ENCODE measurements at places on chromosomes 3 and 15. TPM values are rescaled to one million over a fixed set of nuclear protein-coding genes. Genes with fewer than 3 reads are reported as not detected.

- no peaks in the 10 kb centered on the region for H3K27me3 ChIP-seq
- H3K36me3 ChIP-seq: no peaks in the 10 kb centered on the region
- H3K4me1 ChIP-seq: peaks cover 38% of the 10 kb centered on the region
- no peak overlapping the region for H3K4me3 ChIP-seq
- peak overlapping the region; percentile 28 for H3K27ac ChIP-seq
Observed at GRCh38 chr15:58440158-58440910, 8.5 kb downstream of the LIPC start.

- no peaks in the 10 kb centered on the region for H3K4me1 ChIP-seq
- no peak for DNase-seq
- no peaks in the 10 kb centered on the region for H3K27me3 ChIP-seq
- no peaks in the 10 kb centered on the region for H3K36me3 ChIP-seq
- no peak overlapping the region for H3K4me3 ChIP-seq
Observed at GRCh38 chr3:22724420-22724819, 478.7 kb upstream of the UBE2E2 start.

DNA sequence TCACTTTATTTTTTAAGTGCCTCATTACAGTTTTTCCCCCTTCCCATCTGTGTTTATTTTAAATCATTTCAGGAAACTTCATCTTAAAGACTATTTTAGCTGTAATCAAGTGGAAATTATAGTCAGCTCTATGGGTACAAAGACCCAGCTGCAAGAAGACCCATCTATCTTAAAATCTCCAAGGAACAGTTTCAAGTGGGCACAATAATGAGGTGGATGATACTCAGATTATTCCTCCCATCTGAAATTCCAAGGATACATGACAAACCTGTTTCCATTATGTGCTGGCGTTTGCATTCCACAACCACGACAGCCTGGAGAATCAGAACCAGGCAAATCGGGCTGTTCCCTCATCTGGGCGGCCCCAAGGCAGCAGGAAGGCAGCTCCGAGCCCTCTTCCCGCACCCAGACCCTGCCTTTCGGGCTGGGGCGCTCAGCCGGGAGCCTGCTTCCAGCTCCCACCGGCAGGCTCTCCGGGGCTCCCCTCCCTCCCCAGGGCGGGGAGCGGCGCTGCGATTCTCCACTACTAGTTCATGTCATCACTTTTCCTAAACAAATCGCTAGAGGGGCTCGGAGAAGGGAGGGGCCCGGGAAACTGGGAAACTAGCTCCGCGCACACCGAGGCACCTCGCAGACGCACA is at the start of gene MGLL:
TSS of gene MGLL (minus strand) at position 475 of the 641 bp plus-strand sequence. CDS start at position 278, 197 bp downstream.
- peaks cover 49% of the 10 kb centered on the region for H3K4me1 ChIP-seq
- H3K27me3 ChIP-seq: no peaks in the 10 kb centered on the region
- H3K27ac ChIP-seq: peak within 1 kb of the TSS; percentile 89
- H3K36me3 ChIP-seq: no peaks in the 10 kb centered on the region
- peak within 1 kb of the TSS; percentile 61 for H3K4me3 ChIP-seq

The CLDN11 gene
- 5.0 TPM for polyA plus RNA-seq

The DUOX1 gene
- polyA plus RNA-seq: 2.6 TPM

DNA sequence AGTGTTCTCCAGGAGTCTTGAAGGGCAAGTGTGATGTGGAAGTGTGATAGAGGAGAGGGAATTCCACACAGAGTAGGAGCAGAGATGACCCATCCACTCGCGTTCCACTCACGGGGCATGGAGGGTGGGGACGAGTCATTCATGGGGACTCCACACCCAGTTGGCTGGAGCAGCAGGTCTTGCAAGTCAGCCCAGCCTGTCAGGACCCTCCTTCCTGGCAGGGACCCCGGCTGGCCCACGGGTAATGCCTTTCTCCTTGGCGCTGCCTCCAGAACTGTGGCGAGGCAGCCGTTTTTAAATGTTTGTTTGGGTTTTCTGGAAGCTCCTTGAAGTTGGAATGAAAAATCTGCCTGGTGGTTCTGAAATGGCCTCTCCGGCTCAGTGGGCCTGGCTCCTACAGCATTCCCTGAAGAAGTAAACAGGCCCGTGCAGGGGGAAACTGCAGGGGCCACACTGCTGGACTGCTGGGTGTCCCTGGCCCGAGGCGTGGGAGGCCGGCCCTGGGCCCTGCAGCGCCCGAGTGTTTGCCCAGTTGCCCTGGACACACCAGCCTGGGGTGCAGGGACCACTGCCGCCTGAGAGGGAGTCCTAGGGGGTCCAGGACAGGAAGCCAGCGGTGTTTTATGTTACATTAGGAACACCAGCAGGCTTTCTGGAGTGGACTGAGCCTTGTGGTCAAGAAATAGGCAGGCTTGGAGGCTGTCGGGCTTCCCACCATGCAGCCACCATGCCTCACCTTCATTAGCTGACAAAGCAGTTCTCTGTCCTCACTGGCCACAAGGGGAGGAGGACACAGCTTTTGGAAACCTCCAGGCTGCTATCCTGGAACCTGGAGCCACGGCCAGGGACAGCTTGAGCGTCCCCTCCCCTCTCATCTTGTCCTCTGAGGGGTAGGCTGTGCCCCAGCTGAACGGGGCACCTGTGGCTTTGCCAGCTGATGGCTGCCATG is 61.3 kb downstream of the CEMIP start:
- H3K4me3 ChIP-seq: no peak overlapping the region
- DNase-seq: no peak
- no peak overlapping the region for H3K27ac ChIP-seq
- H3K36me3 ChIP-seq: no peaks in the 10 kb centered on the region
- H3K4me1 ChIP-seq: no peaks in the 10 kb centered on the region

DNA sequence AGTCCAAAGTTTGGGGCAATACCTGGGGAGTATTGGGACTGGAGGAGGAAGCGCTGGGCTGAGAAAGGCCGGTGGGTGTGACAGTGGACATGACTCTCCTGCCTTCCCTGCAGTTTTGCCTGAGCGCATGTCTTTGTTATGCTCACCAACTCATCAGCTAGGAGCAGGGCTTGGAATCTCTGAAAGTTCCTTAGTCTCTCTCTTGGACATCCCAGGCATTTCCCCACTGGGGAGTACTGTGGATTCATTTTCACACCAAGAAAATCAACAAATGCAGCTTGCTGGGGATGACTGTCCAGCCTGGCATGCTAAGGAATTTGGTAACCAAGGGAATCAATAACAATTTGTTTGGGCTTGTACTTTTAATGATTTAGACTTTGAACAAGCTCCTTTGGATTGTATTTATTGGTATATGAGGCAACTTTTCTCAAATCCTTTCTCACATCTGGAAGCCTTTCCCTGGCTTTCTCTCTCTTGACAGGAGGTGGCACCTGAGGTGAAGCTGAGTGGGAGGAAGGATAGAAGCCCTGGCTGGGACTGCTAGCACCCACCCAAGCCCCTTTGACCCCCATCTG is 48.5 kb upstream of the CHST2 start:
- H3K27me3 ChIP-seq: no peaks in the 10 kb centered on the region
- DNase-seq: peak; percentile 25
- no peak overlapping the region for H3K4me3 ChIP-seq
- no peaks in the 10 kb centered on the region for H3K4me1 ChIP-seq

- H3K27me3 ChIP-seq: no peaks in the 10 kb centered on the region
- no peak overlapping the region for H3K27ac ChIP-seq
- peak; percentile 71 for DNase-seq
- peaks cover 27% of the 10 kb centered on the region for H3K36me3 ChIP-seq
Observed at GRCh38 chr15:88454867-88455810, 12.0 kb downstream of the MRPL46 start.

The SEMA3G gene
- polyA plus RNA-seq: 2.9 TPM

The SPPL2A gene
- polyA plus RNA-seq: 59.2 TPM

GRCh38 chr3:150077107-150077506 is 106.4 kb upstream of the PFN2 start:
- no peak for DNase-seq
- no peak overlapping the region for H3K4me3 ChIP-seq
- no peaks in the 10 kb centered on the region for H3K4me1 ChIP-seq
- no peaks in the 10 kb centered on the region for H3K36me3 ChIP-seq

- no peaks in the 10 kb centered on the region for H3K27me3 ChIP-seq
- no peak overlapping the region for H3K4me3 ChIP-seq
- peaks cover 12% of the 10 kb centered on the region for H3K4me1 ChIP-seq
- H3K36me3 ChIP-seq: peaks cover 3% of the 10 kb centered on the region
Observed at GRCh38 chr15:41337047-41337446, 4.4 kb downstream of the NUSAP1 start.

GRCh38 chr3:155352900-155353490 is 59.5 kb upstream of the STRIT1 start:
- no peak overlapping the region for H3K4me3 ChIP-seq
- H3K27me3 ChIP-seq: no peaks in the 10 kb centered on the region
- no peaks in the 10 kb centered on the region for H3K36me3 ChIP-seq
- H3K4me1 ChIP-seq: no peaks in the 10 kb centered on the region

The SLC51B gene
- 20.2 TPM for polyA plus RNA-seq

DNA sequence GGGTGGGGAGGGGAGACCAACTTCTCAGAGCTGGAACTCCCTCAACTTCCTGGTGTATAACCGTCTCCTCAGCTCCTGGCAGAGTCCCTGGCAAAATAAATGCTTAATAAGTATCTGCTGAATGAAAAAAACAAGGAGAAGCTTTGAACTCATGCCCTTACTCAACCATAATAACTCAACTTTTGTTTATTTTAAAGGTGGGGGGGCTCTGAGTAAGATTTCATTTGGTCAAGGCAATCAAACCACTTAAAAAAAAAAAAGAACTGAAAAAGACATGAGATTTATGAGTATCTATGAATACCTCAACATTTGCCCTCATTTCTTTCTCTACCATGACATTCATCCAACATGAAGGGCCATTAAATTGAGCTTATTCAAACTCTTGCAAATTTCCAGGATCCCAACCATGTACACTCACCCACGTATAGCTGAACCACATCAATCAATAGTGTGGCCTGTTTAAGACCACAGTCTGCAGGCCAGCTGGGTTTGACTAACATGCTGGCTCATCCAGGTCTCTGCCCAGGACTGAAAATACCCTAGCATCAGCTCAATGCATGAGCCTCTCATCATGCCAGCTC is 157.9 kb downstream of the FOXP1 start:
- no peak overlapping the region for H3K27ac ChIP-seq
- H3K36me3 ChIP-seq: no peaks in the 10 kb centered on the region
- H3K4me1 ChIP-seq: peaks cover 21% of the 10 kb centered on the region
- DNase-seq: no peak
- H3K27me3 ChIP-seq: no peaks in the 10 kb centered on the region

The SEMA7A gene
- polyA plus RNA-seq: 3.5 TPM

Measured in large intestine (tissue), 12 donors.